ENCODE measurements at places on chromosomes 1 and 21.

DNA sequence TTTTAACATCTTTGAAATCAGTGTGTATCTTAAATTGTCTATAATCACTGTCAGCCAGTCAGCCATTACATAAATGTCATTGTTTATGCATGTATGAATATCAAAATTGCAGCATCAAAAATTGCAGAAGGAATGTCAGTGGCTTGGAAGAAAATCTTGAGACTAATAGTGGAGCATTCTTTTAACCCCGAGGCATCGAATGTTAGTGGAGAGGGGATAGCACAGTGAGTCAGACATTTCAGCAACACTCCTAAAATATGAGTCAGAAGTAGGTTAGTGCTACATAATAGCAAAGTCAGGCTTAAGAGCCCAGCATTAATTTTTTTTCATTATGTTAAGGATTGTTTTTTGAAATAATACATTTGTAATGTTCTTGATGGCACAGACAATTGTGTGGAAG lies 45.5 kb downstream of the SNRPE start:
- DNase-seq = peak; percentile 93

DNA sequence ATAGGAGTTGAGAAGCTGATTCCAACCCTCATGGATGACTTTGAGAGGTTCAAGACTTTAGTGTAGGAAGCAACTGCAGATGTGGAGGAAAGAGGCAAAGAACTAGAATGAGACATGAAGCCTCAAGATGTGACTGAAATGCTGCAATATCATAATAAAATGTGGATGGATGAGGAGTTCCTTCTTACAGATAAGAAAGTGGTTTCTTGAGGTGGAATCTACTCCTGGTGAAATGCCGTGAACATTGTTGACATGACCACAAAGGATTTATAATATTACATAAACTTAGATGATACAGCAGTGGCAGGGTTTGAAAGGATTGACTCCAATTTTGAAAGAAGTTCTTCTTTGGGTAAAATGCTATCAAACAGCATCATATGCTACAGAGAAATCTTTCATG lies 28.8 kb downstream of the LTN1 start:
- no peak for DNase-seq

- peak; percentile 47 for DNase-seq
These were observed 49.1 kb upstream of the DMRTB1 start for GRCh38 chr1:53410100-53410541.

GRCh38 chr1:211752317-211752716 lies 76.9 kb upstream of the NEK2 start:
- DNase-seq = no peak

GRCh38 chr1:77614037-77614436 lies 68.4 kb downstream of the ZZZ3 start:
- no peak for DNase-seq

GRCh38 chr1:211625040-211625439 lies 46.1 kb upstream of the SLC30A1 start:
- DNase-seq = peak; percentile 51

DNA sequence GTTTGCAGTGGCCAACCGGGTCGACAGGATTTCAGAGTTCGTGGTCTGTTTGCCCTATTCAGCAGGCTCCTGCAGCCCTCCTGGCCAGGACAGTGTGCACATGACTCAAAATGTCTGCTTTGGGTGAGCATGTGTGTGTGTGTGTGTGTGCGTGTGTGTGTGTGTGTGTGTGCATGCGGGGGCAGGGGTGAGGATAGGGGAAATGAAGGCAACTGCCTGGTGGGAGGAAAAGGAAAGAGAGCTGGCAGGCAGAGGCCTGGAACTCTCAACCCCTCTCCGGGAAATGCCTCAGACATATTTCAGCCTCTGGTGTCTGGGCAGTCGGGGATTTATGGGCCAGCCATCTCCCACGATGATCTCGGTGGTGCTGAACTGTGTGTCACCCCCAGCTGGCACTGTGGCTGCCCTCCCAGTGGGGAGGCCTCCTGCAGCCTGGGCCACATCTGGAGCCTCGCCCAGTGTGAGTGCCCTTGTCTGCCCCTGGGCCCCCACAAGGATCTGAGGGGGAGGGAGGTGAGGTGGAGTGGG lies 15.2 kb downstream of the CDCP2 start:
- peak; percentile 50 for DNase-seq

GRCh38 chr1:44932151-44932550 lies 54.2 kb downstream of the EIF2B3 start:
- DNase-seq = no peak

- DNase-seq = no peak
These were observed 24.8 kb upstream of the GFI1 start for GRCh38 chr1:92511541-92511940.

Measured in IMR-90 (cell line).